ENCODE measurements at places on chromosomes 1 and 21.

DNA sequence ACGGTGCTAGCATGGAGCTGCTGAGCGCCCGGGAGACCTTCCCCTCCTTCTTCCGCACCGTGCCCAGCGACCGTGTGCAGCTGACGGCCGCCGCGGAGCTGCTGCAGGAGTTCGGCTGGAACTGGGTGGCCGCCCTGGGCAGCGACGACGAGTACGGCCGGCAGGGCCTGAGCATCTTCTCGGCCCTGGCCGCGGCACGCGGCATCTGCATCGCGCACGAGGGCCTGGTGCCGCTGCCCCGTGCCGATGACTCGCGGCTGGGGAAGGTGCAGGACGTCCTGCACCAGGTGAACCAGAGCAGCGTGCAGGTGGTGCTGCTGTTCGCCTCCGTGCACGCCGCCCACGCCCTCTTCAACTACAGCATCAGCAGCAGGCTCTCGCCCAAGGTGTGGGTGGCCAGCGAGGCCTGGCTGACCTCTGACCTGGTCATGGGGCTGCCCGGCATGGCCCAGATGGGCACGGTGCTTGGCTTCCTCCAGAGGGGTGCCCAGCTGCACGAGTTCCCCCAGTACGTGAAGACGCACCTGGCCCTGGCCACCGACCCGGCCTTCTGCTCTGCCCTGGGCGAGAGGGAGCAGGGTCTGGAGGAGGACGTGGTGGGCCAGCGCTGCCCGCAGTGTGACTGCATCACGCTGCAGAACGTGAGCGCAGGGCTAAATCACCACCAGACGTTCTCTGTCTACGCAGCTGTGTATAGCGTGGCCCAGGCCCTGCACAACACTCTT lies 1.1 kb downstream of the TAS1R3 start:
- no peak for DNase-seq

GRCh38 chr1:242212401-242212800 lies 213.5 kb upstream of the MAP1LC3C start:
- DNase-seq: no peak

GRCh38 chr1:6762060-6762459 lies 23.2 kb upstream of the CAMTA1 start:
- DNase-seq: no peak

- no peak for DNase-seq
These were observed at the start of gene KLHDC8A for GRCh38 chr1:205356440-205357139. Gene KLHDC8A, minus strand, starts transcription at chr1:205356922. Its CDS starts 13,318 bp downstream, at chr1:205343604.

GRCh38 chr1:17419626-17420328 lies 19.7 kb downstream of the RCC2 start:
- peak; percentile 32 for DNase-seq

All from small intestine (tissue), 16 donors.